ENCODE measurements at places on chromosomes 6 and 20.

- DNase-seq, result no peak
Observed at GRCh38 chr6:166803471-166803870, 152.9 kb downstream of the RNASET2 start.

- no peak for DNase-seq
Observed at GRCh38 chr6:8240301-8240700, 138.0 kb upstream of the EEF1E1 start.

- DNase-seq, result no peak
Observed at GRCh38 chr20:45445805-45446562, 23.6 kb upstream of the WFDC2 start.

DNA sequence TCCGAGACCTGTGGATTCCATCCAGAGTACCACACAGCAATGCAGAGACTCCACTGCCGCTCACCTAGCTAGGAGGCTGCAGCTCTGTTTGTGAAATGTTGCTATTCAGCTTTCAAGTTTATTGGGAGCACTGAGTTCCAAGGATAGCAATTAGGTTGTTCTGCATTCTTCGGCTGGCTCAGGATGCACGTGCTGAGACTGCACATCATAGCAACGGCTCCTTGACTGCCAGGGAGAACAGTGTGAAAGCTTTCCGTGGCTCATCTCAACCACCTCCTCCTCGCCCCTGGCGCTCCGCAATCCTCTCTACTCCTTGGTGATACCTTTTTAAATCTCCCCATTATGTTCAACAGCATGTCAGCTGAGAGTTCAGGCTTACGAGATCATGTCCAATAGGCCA lies 116.6 kb downstream of the TSHZ2 start:
- DNase-seq, result no peak

- no peak for DNase-seq
Observed at GRCh38 chr6:10190042-10190441, 224.8 kb downstream of the TFAP2A start.

All from dorsolateral prefrontal cortex (tissue), 122 donors.